NCI-H446 (cell line): ENCODE measurements at places on chromosomes 12 and 14.
A peak's percentile ranks its signal among the peaks of the same experiment; 100 is the strongest.

GRCh38 chr12:54032086-54032619 lies 697 bp upstream of the HOXC5 start:
- no peak for DNase-seq

- peak; percentile 50 for DNase-seq
Observed at GRCh38 chr14:74596741-74597450, 15.1 kb downstream of the LTBP2 start.

- no peak for DNase-seq
Observed at GRCh38 chr12:115920395-115921183, 356.9 kb downstream of the MED13L start.

DNA sequence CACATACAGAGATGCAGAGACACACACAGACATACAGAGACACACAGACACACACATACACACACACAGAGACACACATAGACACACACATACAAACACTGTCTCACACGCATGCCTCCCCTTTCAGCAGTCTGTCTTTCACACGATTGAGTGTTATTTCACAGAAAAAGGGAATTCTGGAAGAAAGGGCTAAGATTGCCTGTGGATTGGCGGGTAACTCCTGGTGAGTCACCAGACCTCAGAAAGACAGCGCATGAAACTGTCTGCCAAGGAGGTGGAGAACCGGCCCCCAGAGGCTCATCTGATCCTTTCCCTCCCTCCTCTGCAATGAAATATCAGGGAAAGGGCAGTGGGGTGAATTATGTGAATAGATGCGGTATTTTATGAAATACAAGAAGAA lies 127.2 kb upstream of the GSC start:
- DNase-seq, result no peak

GRCh38 chr12:57001448-57001906 lies 4.9 kb downstream of the ZBTB39 start:
- DNase-seq, result no peak

- DNase-seq, result no peak
Observed at GRCh38 chr12:46210873-46211439, 57.9 kb downstream of the SLC38A1 start.
